Activated naive CD8-positive, alpha-beta T cell treated with anti-CD3 and anti-CD28 coated beads for 36 hours (primary cell): ENCODE measurements at places on chromosomes 5 and 9. TPM values are rescaled to one million over a fixed set of nuclear protein-coding genes. Genes with fewer than 3 reads are reported as not detected.

DNA sequence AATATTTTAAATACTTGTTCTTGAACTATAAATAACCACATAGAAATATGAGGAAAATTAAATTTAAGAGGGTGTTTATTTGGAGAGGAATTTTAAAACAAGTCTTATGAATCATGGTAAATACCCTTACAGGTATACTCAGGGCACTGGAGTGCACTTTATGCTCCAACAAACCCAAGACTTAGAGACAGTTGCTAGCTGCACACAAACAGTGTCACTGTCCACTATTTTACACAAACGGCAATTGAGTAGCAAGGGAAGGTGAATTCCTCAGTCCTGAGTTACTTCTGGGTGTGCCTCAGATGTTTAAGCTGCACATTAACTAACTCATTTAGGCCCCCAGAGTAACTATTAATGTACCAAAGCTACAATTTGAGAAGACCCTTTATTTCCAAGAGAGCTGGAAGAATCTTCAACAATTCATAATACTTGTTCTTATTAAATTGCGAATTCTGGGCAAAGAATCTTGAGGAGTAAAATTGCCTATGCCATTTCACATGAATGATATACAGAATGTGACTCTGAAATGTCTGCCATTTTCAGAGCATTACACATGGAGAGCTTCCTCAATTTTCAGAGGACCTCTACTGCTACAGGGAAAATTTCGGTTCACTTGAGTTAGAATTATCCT is 371.2 kb downstream of the PDE4D start:
- no peak overlapping the region for H3K4me3 ChIP-seq
- H3K27me3 ChIP-seq, result no peaks in the 10 kb centered on the region
- no peaks in the 10 kb centered on the region for H3K4me1 ChIP-seq
- H3K27ac ChIP-seq, result no peak overlapping the region

GRCh38 chr9:120156376-120156775 is 423.6 kb downstream of the CDK5RAP2 start:
- no peaks in the 10 kb centered on the region for H3K4me1 ChIP-seq
- no peaks in the 10 kb centered on the region for H3K36me3 ChIP-seq
- no peak overlapping the region for H3K4me3 ChIP-seq
- H3K27ac ChIP-seq, result no peak overlapping the region

DNA sequence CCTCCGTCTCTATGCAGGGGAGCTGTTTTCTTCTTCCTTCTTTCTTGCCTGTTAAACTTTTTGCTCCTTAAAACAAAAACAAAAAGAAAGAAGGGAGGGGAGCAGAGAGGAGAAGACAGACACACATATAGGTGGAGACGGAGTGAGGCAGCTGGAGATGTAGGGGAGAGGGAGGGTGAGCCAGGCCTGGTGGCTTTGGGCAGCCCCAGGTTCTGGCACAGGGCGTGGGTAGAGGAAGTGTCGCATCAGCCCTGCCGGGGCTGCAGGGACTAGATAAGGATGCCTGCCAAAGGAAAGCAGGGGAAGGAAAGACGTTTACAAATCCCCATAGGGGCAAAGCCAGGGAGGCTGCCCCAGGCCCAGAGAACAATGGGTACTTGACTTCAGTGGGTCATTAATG is 38.7 kb upstream of the PTGS1 start:
- no peak overlapping the region for H3K27ac ChIP-seq
- no peaks in the 10 kb centered on the region for H3K4me1 ChIP-seq
- no peak overlapping the region for H3K4me3 ChIP-seq
- no peak for DNase-seq
- peaks cover 8% of the 10 kb centered on the region for H3K36me3 ChIP-seq
- H3K27me3 ChIP-seq, result no peaks in the 10 kb centered on the region

GRCh38 chr9:22308177-22308576 is 138.4 kb upstream of the DMRTA1 start:
- H3K4me3 ChIP-seq, result no peak overlapping the region
- peaks cover 10% of the 10 kb centered on the region for H3K27me3 ChIP-seq
- no peak overlapping the region for H3K27ac ChIP-seq

- no peak overlapping the region for H3K4me3 ChIP-seq
- peaks cover 25% of the 10 kb centered on the region for H3K36me3 ChIP-seq
- peaks cover 27% of the 10 kb centered on the region for H3K4me1 ChIP-seq
- H3K27me3 ChIP-seq, result no peaks in the 10 kb centered on the region
- DNase-seq, result no peak
Measured at GRCh38 chr5:41858890-41859289, 11.3 kb downstream of the OXCT1 start.

DNA sequence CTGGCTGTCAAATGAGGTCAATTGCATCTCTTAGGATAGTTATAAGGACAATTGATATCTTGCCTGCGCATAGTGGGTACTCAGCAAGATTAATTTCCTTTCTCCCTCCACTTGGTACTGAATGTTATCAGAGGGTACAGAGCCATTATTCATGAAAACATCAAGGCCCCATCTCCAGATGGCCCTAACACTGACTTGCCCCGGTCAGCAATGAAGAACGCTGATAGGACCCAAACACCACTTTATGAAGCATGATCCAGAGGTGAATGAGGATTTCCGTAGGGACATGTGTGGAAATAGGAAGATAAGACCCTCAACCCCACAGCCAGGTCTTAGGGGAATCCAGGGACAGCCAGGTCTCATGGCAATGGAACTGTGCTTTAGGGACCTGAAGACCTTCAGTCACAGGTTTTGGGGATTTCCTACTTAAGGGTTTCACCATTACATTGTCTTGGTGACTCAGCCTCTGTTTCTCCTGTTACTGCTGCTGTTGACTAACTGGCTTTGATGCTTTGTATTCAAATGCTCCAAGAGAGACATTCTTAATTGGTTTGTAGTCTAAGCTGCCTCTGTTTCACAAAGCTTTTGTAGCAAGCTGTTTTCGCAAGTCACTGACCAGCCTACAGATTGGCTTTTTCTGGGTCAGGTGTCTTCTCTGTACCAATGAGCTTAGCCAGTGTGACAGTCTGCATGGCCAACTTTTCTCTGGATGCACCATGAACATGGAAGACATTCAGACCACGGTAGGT is 35.3 kb upstream of the IQGAP2 start:
- peak; percentile 14 for DNase-seq
- peaks cover 15% of the 10 kb centered on the region for H3K4me1 ChIP-seq
- H3K27me3 ChIP-seq, result no peaks in the 10 kb centered on the region
- peak overlapping the region; percentile 64 for H3K27ac ChIP-seq
- H3K36me3 ChIP-seq, result no peaks in the 10 kb centered on the region

DNA sequence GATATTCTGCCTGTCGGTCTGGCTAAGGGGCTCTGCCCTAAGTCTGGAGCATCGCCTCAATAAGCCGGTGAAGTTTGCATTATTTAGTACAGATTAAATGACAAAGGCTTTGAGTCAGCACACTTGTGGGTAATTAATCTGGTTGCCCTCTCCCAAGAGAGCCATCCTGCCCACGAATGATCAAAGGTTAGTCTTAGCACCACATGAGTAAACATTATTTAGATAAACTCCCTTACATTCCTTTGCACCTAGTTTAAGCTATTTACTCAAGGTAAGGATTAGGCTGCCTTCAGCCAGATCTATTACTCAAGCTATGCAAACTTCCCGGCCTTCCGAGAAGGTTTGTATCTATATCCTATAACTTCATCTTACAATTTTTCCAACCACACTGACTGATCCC is 572.1 kb downstream of the CHSY3 start:
- no peak overlapping the region for H3K4me3 ChIP-seq
- peaks cover 4% of the 10 kb centered on the region for H3K27me3 ChIP-seq
- no peak overlapping the region for H3K27ac ChIP-seq
- no peaks in the 10 kb centered on the region for H3K36me3 ChIP-seq
- no peaks in the 10 kb centered on the region for H3K4me1 ChIP-seq
- no peak for DNase-seq

GRCh38 chr9:35664531-35665470 is at the start of gene ARHGEF39:
TSS of gene ARHGEF39 (minus strand) at chr9:35665195. CDS start at chr9:35665169, 26 bp downstream.
- peak within 1 kb of the TSS; percentile 64 for H3K27ac ChIP-seq
- peak within 1 kb of the TSS; percentile 84 for H3K4me3 ChIP-seq
- peaks cover 52% of the 10 kb centered on the region for H3K4me1 ChIP-seq
- peak; percentile 85 for DNase-seq
- peaks cover 27% of the 10 kb centered on the region for H3K36me3 ChIP-seq
- no peaks in the 10 kb centered on the region for H3K27me3 ChIP-seq

DNA sequence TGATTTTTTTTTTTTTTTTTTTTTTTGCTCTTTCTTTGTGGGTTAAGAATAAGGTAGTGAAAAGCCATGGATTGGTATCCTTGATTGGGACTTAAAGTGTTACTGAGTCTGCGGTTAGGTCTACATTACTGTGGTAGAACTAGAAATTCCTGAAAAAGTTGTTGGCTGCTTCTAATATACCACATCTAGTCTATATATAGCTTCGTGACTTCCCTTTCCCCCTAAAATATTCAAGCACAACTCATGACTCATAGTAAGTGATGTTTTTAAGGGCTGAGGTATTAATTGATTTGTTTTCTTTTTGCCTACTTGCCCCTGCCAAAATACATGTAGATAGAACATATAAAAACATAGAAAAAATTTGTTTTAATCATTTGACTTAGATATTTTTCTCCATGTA is 247.6 kb downstream of the TMEM232 start:
- H3K36me3 ChIP-seq, result no peaks in the 10 kb centered on the region
- H3K4me3 ChIP-seq, result no peak overlapping the region
- no peak overlapping the region for H3K27ac ChIP-seq
- DNase-seq, result no peak

The PCDH12 gene
- 1.5 TPM for total RNA-seq

The PCDHGA11 gene
- total RNA-seq, result 0.06 TPM

The SPACA9 gene
- total RNA-seq, result 1.9 TPM

The NTRK2 gene
- total RNA-seq, result 0.02 TPM

The NRG2 gene
- 0.10 TPM for total RNA-seq

The ZNF483 gene
- total RNA-seq, result 1.5 TPM
